Right renal cortex interstitium (tissue), 3 donors: ENCODE measurements at places on chromosomes 7 and 10. TPM values are rescaled to one million over a fixed set of nuclear protein-coding genes. Genes with fewer than 3 reads are reported as not detected.

The ABCB1 gene
- 21.1 TPM for polyA plus RNA-seq

The MYOZ1 gene
- 6.3 TPM for polyA plus RNA-seq

The NPSR1 gene
- not detected for polyA plus RNA-seq

The NPFFR1 gene
- polyA plus RNA-seq: 0.12 TPM

The GIMAP6 gene
- polyA plus RNA-seq: 18.1 TPM

The EXOC6 gene
- 21.4 TPM for polyA plus RNA-seq

The CD36 gene
- polyA plus RNA-seq: 35.3 TPM

DNA sequence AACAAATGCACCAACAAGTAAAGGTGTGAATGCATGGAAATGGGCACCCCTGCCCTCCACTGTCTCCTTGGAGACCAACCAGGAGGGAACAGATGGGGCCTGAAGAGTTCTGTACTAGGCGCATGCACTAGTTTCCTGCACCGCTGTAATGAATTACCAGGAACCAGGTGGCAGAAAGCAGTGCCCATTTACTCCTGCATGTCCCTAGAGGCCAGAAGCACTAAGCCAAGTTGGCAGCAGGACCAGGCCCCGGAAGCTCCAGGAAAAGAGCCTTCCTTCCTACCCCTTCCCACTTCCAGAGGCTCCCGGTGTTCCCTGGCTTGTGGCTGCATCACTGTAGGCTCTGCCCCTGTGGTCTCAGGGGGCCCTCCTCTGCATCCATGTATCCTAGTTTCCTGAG, 237.5 kb upstream of the PPP2R2D start:
- DNase-seq: no peak

DNA sequence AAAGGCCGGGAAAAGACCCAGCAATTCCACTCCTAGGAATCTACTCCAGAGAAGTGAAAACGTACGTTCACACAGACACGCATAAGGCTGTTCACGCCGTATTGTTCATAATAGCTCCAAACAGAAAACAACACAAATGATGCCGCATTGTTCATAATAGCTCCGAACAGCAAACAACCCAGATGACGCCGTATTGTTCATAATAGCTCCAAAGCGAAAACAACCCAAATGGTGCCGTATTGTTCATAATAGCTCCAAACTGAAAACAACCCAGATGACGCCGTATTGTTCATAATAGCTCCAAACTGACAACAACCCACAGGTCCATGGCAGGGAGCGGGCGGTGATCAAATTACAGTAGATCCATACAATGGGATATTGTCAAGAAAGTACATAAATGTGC, 85.2 kb upstream of the DNAAF5 start:
- DNase-seq: no peak

- no peak for DNase-seq
Measured at GRCh38 chr10:24843256-24843655, 109.2 kb downstream of the PRTFDC1 start.

GRCh38 chr10:113524539-113525490, 28.0 kb upstream of the HABP2 start:
- no peak for DNase-seq

- DNase-seq: no peak
Measured at GRCh38 chr10:129971381-129972144, 7.5 kb upstream of the EBF3 start.

DNA sequence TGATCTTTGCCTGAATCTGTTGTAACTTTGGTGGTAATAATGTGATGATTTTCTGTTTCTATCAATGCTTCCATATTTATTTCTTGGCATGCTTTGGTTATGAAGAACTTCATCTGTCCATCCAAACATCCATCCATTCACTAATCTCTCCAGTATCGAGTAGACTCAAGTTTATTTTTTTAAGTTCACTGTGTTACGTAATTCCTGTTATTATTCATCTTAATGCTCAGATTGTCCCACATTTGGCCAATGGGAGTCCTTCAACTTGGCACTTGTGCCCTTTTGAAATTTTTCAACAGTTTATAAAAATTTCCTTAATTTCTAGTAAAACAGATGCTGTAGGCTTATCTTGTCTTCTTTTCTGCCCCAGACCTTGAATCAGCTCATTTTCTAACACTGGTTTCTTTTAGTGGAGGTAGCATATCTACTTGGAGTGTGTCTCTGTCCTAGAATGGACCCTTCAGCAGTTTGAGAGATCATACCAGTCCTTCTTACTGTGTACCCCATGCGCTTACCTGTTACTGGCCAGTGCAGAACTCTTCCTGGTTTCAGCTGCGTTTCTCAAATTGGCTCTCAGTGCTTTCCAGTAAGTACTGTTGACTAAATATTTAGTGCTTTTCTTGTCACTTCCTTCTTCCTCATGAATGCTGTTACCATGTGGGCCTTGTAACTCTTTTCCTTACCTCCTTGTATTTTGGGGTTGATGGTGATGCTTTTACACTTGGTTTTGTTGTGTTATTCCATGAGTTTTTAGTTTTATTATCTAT, 100.8 kb downstream of the MLLT10 start:
- DNase-seq: no peak

DNA sequence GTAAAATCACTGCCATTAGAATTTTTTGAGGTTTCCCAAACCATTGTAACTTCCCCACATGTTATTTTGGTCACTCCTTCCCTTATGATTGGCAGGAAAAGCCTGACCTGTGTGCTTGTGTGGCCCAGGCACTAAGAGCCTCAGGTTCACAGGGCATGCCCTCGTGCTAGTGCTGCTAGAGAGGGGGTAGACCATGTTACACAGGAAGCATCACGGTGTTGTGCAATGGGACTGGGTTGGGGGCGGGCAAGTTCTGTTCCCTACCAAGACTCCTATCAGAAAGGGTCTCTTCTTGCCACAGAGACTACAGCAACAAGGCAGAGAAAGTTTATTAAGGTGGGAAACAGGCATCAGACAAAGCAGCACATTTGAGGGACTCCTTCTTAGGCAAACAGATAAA, 32.2 kb downstream of the LSM5 start:
- DNase-seq: no peak

DNA sequence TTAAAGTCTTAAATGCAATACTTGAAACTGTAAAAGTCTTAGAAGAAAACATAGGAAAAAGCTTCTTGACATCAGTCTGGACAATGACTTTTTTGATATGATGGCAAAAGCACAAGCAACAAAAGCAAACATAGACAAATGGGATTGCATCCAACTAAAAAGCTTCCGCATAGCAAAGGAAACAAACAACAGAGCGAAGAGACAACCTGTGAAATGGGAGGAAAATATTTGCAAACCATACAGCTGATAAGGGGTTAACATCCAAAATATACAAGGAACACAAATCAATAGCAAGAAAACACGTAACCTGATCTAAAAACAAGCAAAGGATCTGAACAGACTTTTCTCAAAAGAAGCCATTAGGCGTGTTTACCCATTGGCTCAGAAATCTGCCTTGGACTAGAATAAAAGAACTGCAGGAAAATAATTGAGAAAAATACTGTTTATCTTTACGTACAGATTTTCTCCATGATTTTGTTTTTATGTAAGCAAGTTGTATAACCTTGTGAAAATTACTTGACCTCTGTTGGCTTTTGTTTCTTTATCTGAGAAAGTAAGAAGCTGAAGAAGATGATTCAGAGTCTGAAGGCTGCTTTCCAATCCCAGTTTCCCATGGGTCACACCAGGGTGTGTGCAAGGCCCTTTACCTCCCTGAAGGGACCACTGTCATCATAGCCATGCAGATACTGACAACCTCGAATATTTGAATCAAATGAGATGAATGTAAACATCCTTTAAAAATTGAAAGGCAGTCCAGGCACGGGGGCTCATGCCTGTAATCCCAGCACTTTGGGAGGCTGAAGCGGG, 99.1 kb upstream of the LANCL2 start:
- no peak for DNase-seq

DNA sequence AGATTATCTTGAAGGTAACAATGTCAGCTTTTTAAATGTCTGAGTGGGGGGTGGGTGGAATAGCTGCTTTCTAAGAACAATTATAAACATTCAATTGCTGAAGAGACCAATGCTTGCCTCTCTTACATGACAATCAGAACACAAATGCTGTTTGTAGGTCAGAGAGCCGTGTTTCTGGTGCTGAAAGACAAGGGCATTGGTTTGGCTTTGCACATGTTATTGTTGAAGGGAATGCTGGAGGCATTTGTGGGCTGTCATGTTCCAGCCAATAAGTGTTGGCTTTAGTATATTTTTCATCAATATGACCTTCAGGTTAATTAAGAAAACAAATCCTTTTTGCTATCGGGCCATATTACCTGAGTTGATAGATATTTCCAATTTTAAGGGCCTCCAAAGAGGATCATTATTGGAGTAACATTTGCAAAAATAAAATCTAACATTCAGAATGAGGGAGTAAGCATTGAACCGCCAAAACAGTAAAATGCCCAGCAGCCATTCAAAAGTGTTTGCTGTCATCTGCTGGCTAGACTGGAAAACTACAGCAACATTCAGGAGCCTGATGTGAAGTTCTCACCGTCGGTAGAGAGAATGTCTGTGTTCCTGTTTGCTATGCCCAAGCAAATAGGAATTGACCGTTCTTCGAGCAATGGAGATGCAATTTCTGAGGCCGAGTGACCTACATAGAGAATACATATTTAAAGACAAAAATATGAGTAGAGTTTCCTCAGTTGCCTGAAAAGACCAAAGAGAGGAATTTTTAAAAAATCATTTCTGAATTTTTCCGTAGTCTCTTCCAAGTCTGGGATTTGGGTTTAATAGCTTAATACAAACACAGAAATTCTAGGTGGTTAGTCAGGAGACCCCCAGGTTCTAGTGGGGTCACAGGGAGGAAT, 118.9 kb downstream of the APBB1IP start:
- DNase-seq: no peak

- DNase-seq: no peak
Measured at GRCh38 chr10:70380350-70381135, 1.9 kb downstream of the LRRC20 start.
